DMS53 (cell line): ENCODE measurements at places on chromosomes 3 and 15.
A peak's percentile ranks its signal among the peaks of the same experiment; 100 is the strongest.

DNA sequence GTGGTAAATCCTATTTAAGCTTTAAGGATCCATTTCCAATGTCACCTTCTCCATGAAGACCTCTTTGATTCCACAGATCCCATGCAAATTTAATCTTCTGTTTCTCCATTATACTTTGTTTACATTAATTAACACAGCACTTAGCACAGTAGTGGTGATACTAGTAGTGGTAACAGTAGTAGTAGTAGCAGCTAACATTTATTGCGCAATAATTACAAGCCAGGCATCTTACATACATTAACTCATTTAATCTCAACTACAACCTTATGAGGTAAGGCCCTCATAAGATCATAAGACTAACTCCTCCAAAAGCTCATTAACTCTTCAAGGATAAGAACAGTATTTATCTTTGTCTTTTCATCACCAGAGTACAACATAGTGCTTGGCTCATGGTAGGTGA is 54.8 kb upstream of the FSIP1 start:
- DNase-seq = no peak

DNA sequence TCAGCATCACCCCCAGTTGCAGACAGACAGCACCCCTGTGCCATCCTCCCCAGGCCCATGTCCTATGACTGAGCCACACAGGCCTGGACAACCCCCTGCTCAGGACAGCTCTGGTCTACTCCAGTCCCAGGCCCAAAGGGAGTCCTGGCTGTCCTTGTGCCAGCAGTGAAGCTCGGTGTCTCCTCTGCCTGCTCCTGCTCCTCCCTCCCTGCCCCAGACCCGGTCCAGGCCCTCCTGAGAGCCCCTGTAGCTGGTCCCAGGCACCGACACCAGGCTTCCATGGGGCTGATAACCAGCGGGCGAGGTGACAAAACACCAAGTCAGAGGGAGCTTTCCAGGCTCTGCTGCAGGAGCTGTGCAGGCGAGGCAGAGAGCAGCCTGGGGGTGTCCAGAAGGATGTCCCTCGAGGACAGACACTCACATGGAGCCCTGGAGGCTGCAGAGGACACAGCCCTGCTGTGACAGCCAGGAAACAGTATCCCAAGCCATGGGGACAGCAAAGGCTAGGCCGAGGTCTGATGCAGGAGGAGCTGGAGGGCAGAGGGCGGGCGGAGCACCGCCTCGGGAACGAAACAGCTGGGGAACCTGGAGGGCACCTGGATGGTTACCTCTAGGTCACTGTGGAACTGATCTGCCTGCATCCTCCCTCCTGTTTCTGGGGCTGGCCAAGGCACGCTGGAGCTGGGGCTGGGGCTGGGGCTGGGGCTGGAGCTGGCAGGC is 103.8 kb upstream of the PRR20G start:
- no peak for DNase-seq

- DNase-seq = no peak
These were observed 35.1 kb downstream of the B3GNT5 start for GRCh38 chr3:183288117-183288516.

GRCh38 chr3:157351981-157352380 is 84.7 kb upstream of the PTX3 start:
- peak; percentile 1 for DNase-seq

GRCh38 chr3:195836476-195837135 is 24.9 kb upstream of the MUC4 start:
- no peak for DNase-seq

GRCh38 chr15:82763361-82764116 is 42.3 kb downstream of the FSD2 start:
- peak; percentile 58 for DNase-seq

DNA sequence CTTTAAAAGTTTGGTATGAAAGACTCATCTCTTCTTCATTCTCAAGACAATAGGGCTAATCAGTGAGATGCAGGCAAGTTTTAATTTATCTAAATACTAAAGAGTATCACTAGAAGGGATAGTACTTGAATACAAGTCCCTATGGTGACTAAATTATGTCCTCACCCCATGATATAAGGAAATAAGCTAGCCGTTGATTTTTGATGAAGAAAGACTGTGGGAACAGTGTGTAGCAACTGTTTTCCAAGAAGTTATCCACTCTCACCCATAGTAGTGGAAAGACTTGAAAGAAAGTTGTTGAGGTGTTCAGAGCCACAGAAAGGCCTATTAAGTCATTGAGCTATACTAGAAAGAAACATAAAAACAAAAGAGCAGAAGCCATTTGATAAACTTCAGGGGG is 36.7 kb downstream of the PIK3CA start:
- DNase-seq = no peak

DNA sequence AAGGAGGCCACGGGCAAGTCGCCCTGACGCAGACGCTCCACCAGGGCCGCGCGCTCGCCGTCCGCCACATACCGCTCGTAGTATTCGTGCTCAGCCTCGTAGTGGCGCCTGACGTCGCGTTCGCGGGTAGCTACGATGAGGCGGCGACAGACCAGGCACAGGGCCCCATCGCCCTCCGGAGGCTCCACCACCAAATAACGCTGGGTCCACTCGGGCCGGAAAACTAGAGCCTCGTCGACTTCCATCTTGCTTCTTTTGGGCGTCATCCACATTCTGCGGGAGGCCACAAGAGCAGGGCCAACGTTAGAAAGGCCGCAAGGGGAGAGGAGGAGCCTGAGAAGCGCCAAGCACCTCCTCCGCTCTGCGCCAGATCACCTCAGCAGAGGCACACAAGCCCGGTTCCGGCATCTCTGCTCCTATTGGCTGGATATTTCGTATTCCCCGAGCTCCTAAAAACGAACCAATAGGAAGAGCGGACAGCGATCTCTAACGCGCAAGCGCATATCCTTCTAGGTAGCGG is at the start of gene EPM2AIP1:
TSS of gene EPM2AIP1 (minus strand) at position 326 of the 520 bp plus-strand sequence. CDS start at position 272, 54 bp downstream.
- no peak for DNase-seq

DNA sequence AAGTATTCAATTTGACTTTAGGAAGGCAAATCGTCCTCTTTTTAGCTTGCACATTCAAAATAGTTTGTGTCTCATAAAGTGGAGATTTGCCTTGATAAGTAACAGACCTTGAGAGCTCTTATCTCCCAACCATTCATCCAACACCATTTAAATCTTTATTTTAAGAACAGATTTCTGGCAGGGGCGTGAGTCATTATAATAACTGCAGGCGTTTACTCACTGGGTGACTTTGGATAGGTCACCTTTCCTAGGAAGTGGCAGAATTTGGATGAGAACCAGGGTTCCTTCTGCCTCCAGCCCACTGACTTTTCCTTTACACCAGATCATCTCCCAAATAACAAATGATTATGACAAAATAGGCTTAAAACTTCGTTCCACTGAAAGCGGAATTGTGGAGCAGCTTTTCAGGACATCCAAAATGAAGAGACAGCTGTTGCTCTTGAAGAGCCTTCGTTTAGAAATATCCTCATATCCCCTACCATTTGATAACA is 5.0 kb downstream of the LMCD1 start:
- DNase-seq = no peak

DNA sequence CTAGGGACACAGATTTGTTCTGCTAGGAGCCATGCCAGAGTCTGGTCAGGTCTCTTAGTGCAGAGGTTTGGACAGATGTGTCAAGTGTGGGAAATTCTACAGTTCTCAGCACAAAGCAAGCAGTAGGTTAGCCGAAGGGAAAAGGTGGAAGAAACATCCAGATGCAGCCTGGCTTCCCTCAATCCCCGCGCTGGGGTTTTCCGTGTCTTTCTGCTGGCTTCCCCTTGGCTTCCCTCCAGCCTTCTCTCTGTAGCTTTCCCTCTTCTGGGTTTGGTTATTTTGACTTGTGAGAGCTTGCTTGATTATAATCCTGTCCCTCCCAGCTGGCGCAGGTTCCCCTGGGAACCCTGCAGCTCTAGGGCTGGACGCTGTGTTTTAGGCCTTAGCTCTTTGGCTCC is 4.1 kb downstream of the TF start:
- DNase-seq = no peak

- peak; percentile 19 for DNase-seq
These were observed 257.7 kb downstream of the DIPK2A start for GRCh38 chr3:144229330-144229729.

- DNase-seq = peak; percentile 88
These were observed 14.9 kb downstream of the SOX2 start for GRCh38 chr3:181726351-181727330.

DNA sequence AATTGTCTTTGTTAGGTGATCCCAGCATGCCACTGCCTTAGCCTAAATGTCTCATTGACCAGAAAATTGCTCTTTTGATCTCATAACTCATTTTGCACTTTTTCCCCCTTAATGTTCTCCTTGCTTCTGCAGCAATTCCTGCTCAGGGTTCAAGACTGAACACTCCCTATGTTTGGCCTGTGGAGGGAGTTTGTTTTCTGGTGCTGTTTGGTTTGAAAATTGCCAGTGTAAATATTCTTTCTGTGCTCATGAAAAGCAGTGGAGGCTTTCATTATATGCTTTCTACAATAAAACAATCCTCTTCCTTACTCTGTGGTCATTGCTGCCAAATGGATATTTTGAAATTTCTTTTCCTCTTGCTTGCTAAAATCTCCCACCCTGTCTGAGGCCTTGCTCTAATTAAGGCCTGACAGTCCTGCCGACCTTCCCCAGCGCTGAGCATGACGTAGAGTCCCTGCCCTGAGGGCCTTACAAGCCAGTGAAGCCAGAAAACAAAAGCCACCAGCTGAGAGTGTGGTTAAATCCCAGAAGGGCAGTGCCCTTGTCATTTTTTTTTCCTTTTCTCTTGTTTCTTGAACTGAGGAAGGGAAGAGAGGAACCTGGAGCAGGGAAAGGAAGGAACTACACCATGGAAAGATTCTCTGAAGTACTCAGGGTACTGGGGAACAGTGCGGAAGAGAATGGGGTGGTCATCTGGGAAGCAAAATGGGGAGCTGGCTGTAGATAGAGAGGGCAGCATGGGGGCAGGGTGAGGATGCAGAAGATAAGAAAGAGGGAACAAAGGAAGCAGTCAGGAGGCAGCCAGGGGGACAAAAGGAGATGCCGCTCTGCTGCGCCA is 24.8 kb downstream of the ZBTB38 start:
- no peak for DNase-seq

DNA sequence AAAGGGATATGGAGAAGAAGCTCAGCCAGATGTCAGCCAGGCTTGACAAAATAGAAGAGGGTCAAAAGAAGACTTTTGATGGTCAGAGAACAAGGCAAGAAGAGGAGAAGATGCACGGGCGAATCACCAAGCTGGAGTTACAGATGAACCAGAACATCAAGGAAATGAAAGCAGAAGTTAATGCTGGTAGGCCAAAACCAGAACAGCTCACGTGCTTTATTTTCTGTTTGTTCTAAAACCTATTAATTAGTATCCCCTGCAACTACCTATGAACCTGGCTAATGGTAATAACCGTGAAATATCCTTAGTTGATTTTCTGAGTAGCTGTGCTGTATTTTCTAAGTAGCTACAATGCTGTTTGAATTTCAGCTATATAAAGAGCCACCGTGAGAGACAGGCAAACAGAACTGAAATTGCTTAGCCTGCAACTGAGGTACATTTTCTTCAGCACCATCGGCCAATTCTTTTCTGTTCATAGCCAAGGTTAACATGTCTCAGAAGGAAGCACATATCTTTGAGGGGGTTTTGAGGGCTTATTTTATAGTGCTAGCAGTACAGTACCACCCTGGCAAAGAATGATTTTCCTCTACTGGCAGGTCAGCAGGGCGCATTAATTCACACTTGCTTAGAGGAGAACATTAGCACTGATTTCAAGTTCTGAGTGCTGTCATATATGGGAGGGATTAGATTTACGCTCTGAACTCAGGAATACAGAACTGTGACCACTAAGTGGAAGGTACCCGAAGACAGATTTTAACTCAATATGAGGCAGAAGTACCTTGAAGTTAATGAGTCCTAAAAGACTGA is 78.9 kb downstream of the FAM81A start:
- DNase-seq = no peak

- DNase-seq = no peak
These were observed 138.2 kb downstream of the TPRA1 start for GRCh38 chr3:127452321-127452821.

DNA sequence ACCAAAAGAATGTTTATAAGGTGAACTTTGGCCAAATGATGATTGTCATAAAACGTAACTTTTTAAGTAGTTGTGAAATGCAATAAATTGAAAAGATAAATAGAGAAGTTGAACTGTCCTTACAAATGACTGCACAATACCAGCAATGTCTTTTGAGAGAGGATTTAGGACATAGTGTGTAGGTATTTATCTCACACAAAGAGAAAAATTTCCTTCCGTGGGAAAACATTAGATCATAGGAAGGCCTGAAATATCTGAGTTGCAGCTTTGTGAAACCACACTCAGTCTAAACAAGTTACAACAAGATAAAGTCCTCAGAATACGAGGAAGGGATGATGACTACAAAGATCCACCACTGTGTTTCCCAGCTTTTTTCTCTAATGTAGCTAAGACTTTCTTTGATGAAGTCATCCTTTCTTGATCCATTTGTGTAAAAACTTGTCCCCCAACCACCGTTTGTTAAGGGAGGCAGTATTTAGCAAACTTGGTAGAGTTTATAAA is 16.0 kb downstream of the ROBO2 start:
- DNase-seq = no peak

- DNase-seq = no peak
These were observed 129.9 kb downstream of the VGLL4 start for GRCh38 chr3:11513817-11514135.

DNA sequence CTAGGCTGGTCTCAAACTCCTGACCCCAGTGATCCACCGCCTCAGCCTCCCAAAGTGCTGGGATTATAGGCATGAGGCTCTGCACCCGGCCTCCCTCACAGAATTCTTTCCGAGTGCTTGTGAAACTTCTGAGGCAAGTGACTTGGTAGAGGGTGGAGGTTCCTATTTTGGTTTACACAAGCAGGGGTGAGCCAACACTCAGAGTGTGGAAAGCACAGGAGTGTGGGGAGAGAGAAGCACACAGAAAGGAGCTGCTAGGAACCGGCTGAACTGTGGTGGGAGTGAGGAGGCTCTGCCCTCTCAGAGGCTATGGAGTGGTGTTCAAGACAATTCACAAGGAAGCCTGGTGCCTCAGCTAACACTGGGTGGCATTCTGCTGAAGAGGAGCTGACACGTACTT is 7.7 kb downstream of the CAPN3 start:
- no peak for DNase-seq

DNA sequence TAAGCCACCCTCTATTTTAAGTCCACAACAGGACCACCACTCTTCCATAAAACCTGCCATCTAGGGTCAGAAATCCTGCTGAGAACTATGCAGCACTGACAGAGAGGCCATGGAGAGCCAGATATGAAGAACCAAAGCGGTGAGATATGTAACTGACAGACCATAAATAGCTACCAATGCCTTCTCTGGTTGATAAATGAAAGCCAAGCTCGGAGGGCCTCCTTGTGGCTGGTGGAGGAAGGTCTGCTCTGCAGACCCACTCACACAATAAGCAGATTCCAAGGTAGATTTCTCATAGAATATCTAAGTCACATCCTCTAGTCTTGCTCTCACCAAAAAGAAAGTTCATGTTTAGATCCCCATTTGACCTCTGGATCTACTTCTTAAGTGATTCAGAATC is 38.9 kb downstream of the RYK start:
- DNase-seq = peak; percentile 50

- DNase-seq = no peak
These were observed 1029.2 kb downstream of the OTOL1 start for GRCh38 chr3:162525771-162526170.
